Stimulated activated effector memory CD8-positive, alpha-beta T cell treated with anti-CD3 and anti-CD28 coated beads, Interleukin-12 subunit alpha, Interleukin-12 subunit beta, amount 100 ng/mL, for 72 hours (primary cell): ENCODE measurements at places on chromosomes 11 and 22.

- DNase-seq: no peak
Observed at GRCh38 chr11:64817476-64817875, 7.1 kb upstream of the MEN1 start.

GRCh38 chr11:7533199-7534041, 19.6 kb downstream of the PPFIBP2 start:
- DNase-seq: no peak

- DNase-seq: no peak
Observed at GRCh38 chr11:64101461-64101860, 64.5 kb downstream of the MACROD1 start.

GRCh38 chr22:39765046-39765445, 128.5 kb downstream of the ENTHD1 start:
- no peak for DNase-seq

GRCh38 chr22:30020511-30020910, 59.8 kb upstream of the HORMAD2 start:
- DNase-seq: no peak
